ENCODE measurements at places on chromosomes 1 and 21. TPM values are rescaled to one million over a fixed set of nuclear protein-coding genes. Genes with fewer than 3 reads are reported as not detected.

- no peak for DNase-seq
Measured at GRCh38 chr1:100523038-100523652, 14.8 kb upstream of the GPR88 start.

DNA sequence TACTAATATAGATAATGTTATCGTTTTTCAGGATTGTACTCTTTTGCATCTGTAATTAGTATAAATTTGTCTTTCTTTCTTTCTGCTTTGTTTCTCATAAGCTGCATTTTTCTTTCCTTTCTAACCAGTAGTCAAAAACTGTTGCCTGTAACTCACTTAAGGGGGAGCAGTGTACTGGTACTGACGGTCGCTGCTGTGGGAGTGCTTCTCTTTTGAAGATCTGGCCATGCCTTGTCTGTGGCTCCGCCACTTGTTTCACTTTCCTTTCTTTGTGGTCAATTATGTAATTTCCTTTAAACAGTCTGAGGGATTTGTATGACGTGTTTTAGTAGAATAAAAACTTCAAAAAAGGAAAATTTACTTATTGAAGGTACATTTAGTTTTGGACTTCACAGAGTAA lies 37.0 kb downstream of the MIA3 start:
- DNase-seq: peak; percentile 49

DNA sequence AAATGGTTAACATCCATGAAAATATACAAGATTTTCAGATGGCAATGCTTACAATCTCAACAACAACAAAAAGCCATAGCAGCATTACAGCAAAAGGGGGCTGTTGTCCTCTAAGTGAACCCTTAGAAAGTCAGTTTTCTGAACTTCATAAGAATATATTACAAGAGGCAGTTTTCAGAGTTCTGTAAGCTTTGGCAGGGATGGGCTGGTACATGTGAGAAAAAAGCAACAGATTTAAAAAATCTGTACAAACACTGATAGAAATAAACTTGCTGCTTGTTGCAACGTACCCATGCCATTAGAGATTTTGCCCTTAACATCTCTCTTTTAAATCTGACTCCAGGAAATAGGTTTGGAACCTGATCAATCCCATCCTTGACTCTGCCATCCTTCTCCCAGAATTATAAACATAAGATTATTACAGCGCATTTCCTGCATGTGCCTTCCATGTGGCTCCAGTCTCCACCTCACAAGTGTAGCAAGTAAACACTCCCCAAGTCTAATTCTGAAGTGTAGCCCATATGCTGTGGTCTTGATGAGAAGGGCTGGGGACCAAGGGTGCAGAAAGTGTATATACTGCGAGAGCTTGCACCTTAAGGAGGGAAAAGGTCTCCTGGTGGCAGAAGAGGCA lies 101.4 kb upstream of the TSPAN2 start:
- DNase-seq: no peak

GRCh38 chr1:3677484-3677883 lies 25.2 kb downstream of the TP73 start:
- DNase-seq: no peak

DNA sequence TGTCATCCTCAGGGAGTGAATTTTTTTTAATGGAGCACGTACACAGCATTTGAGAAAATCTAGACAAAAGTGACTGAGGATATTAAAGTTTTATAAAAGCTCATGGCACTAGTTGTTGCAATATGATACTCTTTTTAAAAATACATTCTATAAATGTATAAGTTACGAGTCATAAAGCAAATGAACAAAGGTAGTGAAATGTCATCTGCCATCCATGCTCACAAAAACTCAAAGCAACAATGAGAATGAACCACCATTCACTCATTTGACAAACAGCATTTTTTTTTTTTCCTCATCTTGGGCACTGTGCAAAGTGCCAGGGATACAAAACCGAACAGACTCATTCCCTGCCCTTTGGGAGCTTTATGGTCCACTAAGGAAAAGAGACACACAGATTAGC lies 38.7 kb downstream of the GPR137B start:
- no peak for DNase-seq

DNA sequence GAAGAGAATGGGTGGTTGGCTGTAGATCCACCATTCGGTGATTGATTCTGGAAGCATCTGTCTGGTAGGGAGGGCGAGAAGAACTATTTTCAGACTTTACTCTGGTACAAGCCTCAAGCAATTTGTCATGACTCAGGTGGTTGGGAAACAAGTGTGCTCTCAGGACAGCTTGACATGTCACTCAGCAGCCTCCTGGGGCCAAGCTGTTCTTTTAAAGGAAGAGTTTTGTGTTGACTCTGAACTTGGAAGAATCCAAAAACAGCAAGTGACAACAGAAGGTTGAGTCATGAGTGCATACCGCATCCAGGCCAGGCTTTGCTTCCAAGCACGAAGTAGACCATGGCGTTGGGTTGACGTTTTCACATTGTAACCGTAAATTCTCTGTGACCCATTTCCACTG lies 65.9 kb downstream of the CLIC6 start:
- DNase-seq: no peak

DNA sequence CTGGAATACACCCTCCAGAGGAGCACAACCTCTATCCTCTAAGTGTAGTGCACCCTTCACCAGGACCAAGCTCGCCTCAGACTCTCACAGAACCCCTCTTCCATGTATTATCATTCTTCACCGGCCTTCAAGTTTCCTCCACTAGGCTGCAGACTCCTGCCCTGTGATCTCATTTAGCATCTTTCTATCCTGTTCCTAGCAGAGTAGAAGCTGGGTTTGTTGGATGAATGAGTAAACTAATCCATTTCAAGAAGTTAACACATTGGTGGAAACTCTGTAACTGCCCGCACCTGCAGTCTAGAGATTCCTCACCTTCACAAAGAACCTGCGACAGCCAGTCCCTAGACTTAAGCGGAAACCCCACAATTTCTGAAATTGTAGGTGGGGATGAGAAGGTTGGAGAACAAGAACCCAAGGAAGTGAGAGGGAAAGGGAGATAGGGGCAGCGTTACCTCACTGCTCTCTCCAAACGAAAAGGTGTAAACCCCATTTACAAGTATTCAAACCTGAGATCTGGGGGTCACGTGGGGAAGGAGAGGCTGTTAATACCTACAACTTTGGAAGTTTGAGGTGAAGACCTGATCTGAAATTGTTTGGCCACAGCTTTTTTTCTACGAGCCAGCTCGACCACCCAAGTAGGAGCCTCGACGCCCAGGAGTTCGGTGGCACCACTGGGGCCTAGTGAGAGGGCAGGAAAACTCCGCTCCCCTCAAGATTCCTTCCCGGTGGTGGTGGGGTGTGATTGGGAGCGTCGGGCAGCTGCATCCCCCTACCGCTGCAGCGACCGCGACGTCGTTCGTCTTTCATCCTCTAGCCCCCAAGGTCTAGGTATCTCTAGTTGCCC lies 1.2 kb downstream of the PTPN14 start:
- no peak for DNase-seq

GRCh38 chr1:53293123-53293522 lies 34.7 kb downstream of the LRP8 start:
- DNase-seq: no peak

DNA sequence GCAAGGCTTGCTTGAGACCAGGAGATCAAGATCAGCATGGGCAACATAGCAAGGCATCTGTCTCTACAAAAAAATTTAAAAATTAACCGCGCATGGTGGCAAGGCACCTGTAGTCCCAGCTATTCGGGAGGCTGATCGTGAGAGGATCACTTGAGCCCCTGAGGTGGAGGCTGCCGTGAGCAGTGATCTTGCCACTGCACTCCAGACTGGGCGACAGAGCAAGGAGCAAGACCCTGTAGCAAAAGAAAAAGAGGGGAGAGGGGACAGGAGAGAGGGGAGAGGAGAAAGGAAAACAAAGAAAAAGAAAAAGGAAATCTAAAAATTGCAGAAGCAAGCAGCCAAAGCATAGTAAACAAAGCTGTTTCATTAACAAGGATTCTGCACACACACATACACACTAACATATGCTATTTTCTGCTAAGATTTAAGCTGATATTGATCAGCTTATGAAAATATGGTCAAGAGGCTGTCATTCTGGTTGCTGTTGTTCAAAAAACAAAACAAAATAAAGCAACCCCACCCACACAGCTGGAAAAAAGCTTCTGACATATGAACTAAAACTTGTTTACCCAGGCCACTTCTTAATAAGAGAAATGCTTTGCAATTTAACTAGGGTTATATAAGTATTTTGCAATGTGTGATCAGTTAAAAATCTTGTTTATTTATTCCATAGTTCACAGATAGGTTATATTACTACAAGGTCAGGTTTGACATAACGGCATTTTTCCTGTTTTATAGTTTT lies 1.8 kb downstream of the ARNT start:
- DNase-seq: no peak

GRCh38 chr1:219507437-219507836 lies 105.5 kb downstream of the ZC3H11B start:
- DNase-seq: no peak

GRCh38 chr1:3193811-3194210 lies 124.8 kb downstream of the PRDM16 start:
- no peak for DNase-seq

- DNase-seq: no peak
Measured at GRCh38 chr1:71273334-71273733, 192.5 kb upstream of the ZRANB2 start.

DNA sequence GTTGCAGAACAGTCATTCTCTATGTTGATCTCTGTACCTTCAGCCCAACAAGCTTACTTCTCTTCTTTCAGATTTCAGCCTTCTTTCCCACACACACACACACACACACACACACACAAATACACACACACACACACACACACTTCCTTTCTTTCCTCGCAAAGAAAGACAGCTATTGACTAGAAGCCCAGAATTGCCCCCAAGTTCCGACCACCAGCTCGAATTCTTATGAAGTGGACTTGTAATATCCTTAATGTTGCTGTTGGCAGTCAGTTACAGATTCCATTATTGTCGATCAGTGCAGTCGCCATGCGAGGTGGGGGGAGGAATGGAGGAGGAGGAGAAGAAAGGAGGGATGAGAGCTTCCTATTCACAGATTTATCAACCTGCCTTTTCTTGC lies 125.5 kb downstream of the CLEC20A start:
- no peak for DNase-seq

- no peak for DNase-seq
Measured at GRCh38 chr1:200372095-200372884, 37.5 kb downstream of the ZNF281 start.

- DNase-seq: no peak
Measured at GRCh38 chr1:172724765-172725613, 66.1 kb downstream of the FASLG start.

DNA sequence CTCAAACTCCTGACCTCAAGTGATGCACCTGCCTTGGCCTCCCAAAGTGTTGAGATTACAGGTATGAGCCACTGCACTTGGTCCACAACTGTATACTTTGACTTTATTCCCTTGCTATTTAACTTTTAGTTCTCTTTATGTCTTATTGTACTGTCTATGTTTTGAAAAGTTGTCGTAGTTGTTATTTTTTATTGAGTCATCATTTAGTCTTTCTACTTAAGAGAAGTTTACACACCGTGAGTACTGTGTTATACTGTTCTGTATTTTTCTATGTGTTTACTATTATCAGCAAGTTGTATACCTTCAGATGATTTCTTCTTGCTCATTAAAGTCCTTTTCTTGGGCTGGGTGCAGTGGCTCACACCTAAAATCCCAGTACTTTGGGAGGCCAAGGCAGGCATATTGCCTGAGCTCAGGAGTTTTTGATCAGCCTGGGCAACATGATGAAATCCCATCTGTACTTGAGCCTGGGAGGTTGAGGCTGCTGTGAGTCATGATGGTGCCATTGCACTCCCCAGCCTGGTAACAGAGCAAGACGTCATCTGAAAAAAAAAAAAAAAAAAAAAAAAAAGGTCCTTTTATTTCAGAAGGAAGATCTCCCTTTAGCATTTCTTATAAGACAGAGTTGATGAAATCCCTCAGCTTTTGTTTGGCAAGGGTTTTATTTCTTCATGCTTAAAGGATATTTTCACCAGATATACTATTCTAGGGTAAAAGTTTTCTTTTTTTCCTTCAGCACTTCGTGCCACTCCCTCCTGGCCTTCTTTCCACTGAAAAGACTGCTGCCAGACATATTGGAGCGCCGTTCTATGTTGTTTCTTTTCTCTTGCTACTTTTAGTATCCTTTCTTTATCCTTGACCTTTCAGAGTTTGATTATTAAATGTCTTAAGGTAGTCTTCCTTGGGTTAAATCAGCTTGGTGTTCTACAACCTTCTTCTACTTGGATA lies 47.6 kb downstream of the TNFSF18 start:
- DNase-seq: no peak

- DNase-seq: no peak
Measured at GRCh38 chr1:32716312-32717148, 14.0 kb upstream of the SYNC start.

DNA sequence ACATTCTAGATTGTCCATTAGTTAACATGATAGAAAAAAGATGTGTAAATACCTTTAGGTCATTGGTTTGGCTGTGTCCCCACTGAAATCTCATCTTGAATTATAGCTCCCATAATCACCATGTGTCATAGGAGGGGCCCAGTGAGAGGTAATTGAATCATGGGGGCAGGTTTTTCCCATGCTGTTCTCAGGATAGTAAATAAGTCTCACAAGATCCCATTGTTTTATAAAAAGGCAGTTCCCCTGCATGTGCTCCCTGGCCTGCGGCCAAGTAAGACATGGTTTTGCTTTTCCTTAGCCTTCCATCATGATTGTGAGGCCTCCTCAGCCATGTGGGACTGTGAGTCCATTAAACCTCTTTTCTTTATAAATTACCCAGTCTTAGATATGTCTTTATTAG lies 32.5 kb upstream of the SLC44A5 start:
- peak; percentile 30 for DNase-seq

DNA sequence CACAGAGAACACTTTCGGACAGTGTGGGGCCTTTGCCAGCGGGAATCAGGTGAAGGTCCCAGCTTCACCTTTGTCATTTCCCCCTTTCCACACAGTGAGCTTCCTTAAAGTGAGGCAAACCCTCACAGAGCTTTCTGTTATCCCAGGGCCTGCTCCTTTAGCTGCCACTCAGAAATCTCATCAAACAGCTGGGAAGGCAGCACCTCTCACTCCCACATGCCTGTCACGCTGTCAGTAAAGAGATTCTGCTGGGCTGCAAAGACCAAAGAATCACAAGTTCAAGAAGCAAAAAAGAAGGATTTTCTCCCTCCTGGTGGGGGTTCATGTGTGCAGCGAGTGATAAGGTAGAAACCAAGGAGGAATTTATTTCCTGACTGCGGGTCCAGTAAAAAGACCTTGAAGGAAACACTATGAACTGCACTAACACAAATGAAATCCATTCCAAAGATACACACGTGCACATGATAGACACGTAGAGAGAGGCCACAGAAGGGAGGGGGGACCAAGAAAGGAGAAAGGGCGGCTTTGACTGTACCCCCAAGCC lies 44.0 kb downstream of the HTR6 start:
- no peak for DNase-seq

Gene SH2D1B
- not detected for total RNA-seq

Gene HCRTR1
- total RNA-seq: 0.53 TPM

Gene RIPPLY3
- not detected for total RNA-seq

Gene FAM167B
- total RNA-seq: 5.5 TPM

Gene NEGR1
- total RNA-seq: 12.4 TPM

Gene GJA8
- not detected for total RNA-seq

Gene LBR
- total RNA-seq: 73.9 TPM

Gene LRRC38
- not detected for total RNA-seq

Gene FPGT
- total RNA-seq: 16.3 TPM

Gene GBP5
- 0.20 TPM for total RNA-seq

Gene NGF
- total RNA-seq: not detected

Gene SYNC
- total RNA-seq: 11.8 TPM

Gene ACADM
- 31.8 TPM for total RNA-seq

Gene ANGPTL3
- total RNA-seq: not detected

Gene LCE3C
- total RNA-seq: not detected

Gene DIRAS3
- 5.4 TPM for total RNA-seq

Gene RUNX3
- total RNA-seq: under 0.01 TPM

Gene STIL
- 15.8 TPM for total RNA-seq

Data from pulmonary artery endothelial cell (primary cell).